Stimulated activated CD4-positive, alpha-beta T cell treated with anti-CD3 and anti-CD28 coated beads, TNF-alpha, amount 100 ng/mL, for 4 hours (primary cell): ENCODE measurements at places on chromosomes 5 and 9.

DNA sequence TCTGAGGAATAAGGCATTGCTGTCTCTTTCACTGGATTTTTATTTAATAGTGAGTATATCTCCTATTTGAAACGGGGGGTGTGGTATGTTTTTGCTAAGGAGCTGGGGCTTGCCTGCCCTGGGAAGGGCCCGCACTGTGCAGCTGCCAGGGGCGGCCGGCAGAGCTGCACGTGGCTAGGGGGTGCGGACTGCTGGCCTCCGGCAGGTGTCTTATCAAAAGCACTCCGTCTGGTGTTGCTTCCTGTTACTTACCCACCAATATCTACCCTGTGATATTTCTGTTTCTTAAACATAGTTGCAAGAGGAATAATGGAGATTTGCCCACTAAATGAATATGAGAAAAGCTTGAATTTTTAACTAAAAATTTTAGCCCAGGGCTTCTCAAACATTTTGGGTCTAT lies 232.0 kb downstream of the IRX1 start:
- no peak for DNase-seq

- no peak for DNase-seq
Measured at GRCh38 chr5:68352166-68352565, 136.6 kb downstream of the PIK3R1 start.

DNA sequence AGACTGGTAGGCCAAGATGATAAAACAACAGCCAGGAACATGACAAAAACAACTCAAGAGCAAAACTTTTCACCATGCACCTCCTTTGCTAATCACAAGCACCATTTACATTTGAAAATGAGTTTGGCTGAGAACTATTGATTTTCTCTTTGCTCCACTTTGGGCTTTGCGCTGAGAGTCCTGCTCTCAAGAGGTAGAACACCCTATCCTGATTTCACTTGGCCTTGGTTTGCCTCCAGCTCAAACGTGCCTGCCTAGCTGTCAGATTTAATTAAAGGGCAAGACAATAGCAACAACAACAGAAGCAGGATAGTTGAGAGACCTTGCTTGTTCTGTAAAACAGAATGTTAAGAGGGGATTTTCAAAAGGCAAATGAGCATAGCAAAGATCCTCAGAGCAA lies 128.2 kb upstream of the ASTN2 start:
- DNase-seq: no peak

DNA sequence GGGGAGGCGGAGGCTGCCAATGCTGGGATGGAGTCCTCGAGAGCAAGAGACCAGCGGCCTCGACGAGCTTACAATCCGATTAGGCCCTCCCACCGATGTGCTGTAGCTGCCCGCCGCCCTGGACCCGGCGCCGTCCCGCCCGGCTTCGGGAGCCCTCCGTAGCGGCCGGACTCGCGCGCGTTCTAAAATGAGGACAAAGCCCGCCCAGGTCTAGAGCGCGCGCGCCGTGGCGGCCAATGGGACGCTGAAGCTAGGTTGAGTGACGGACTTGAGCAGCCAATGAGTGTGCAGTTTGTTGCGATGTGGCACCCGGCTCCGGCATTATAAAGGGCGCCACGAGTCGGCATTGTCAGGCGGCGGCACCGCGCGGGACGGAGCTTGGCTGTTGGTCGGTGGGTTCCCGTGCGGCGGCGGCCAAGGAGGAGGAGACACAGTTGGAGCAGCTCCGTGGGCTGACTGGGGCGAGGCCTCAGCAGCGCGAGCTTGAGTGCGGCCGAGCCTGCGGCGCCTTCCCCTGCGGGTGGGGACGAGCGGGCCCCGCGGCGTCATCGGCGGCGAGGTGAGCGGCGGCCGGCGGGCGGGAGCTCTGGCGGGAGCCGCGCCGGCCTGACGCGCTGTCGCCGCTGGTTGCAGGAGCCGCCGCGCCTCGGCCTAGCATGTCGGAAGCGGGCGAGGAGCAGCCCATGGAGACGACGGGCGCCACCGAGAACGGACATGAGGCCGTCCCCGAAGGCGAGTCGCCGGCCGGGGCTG lies at the start of gene HNRNPAB:
Gene HNRNPAB (plus strand): TSS at position 352 of the 753 bp plus-strand sequence. CDS start 305 bp downstream, at position 657.
- peak; percentile 93 for DNase-seq

DNA sequence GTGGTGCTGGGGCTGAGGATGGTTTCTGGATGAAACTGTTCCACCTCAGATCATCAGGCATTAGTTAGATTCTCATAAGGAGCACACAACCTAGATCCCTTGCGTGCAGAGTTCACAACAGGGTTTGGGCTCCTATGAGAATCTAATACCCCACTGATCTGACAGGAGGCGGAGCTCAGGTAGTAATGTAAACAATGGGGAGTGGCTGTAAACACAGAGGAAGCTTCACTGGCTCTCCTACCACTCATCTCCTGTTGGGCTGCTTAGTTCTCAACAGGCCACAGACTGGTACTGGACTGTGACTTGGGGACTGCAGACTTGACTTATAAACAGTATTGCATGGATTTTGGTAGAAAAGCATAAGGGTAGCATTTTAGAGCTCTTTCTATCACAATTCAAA lies 870.7 kb upstream of the CDH10 start:
- no peak for DNase-seq

- no peak for DNase-seq
Measured at GRCh38 chr9:71096421-71097108, 24.9 kb downstream of the TRPM3 start.

GRCh38 chr9:112111461-112111860 lies 63.6 kb downstream of the SUSD1 start:
- no peak for DNase-seq

DNA sequence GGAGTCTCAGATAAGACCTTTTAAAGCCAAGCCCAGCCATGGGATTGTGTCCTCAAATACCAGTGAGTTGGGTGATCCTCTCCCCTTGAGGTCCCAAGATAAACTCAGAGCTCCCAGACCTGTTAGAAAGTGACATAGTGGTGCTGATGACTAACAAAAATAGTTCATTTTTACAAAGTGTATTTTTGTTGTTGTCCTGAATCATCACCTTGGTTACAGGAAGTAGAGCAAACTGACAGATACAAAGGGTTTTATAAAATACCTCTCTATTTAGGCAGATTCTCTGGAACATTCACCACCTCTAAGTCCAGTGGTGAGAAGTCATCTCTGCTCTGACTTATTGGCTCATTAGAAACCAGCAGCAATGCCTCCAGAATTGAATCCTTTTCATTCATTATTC lies 259.3 kb downstream of the CEMIP2 start:
- DNase-seq: no peak

DNA sequence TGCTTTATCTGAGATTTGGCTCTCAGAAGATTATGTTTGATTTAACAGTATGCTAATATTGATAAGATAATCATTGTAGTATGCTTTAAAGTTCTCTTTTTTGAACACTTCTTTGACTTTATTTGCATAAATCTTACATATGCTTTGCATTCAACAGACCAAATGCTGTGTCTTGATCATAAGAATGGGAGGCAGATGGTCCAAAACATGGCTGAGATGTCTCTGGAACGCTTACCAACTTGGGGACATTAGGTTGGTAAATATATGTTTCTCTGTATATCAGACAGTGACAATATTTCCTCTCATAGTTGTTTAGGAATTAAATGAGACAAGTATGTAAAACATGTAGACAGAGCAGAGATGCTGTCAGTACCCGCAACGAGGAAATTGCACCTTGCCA lies 197.9 kb upstream of the CTNND2 start:
- no peak for DNase-seq

- no peak for DNase-seq
Measured at GRCh38 chr5:3302228-3302627, 293.4 kb upstream of the IRX1 start.

- DNase-seq: no peak
Measured at GRCh38 chr5:5419291-5420210, 2.9 kb upstream of the ICE1 start.

- no peak for DNase-seq
Measured at GRCh38 chr5:139391570-139392323, 2.0 kb upstream of the MZB1 start.

DNA sequence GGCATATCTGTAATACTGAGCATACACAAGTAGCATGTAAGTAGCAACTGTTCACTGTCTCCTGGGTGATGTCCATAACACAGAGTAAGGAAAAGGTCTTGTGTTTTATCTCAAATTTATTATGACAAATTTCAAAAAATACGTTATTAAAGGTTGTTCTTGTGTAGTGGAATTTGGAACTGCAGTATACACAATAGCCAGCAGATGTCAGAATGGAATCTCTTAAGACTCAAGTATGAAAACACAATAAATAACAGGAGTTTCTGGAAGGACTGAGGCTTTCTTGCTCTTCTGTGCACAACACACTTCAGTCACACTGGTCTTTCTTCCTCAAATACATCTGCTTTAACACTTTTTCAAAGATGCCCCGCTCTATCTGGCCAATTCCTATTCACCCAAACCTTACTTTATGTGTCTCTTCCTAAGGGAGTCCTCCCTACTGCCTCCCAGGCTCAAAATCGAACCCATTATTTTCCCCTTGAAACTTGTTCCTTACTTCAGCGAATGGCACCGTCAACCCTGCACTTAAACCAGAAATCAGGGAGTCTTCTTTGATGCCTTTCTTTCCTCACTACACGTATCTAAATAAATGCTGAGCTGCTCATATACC lies 6.5 kb upstream of the FBXO10 start:
- DNase-seq: no peak

- no peak for DNase-seq
Measured at GRCh38 chr9:105157171-105157583, 87.3 kb upstream of the SLC44A1 start.

DNA sequence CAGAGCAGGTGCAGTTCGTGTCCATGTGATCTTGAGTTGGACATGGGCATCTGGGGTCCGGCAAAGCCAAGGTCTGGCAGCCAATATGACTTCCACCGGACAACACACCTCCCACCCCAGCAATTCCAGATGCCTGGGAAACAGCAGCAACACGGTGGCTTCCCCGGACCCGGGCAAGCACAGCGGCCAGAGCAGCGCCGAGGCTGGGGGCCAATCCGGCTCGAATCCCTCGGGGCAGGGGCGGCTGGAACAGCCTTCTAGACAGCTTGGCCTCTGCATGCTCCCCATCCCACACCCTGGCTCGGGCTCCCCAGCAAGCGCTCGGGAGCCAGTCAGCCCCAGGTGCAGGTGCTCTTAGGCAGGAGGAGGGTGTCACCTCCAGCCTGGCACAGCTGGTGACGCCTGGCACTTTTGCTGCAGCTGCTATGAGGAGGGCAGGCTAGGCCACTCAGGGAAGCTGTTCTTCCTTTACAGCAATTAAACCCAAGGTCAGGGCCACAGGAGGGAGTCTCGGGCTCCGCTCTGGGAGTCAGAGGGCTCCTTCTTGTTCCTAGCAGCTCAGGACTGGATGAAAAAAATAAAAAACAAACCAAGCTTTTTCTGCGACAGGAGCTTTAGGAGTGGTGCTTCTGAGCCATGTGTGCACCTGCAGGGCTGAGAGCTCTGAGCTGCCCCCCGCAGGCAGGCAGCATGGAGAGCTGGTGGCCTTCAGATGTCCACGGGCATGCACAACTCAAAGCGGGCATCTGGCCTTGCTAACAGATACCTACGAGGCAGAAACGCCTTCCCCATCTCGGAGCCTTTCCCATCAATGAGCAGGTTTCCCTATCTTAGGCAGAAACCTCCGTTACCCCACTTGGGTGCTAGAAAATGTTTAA lies 28.2 kb downstream of the DBH start:
- DNase-seq: no peak

DNA sequence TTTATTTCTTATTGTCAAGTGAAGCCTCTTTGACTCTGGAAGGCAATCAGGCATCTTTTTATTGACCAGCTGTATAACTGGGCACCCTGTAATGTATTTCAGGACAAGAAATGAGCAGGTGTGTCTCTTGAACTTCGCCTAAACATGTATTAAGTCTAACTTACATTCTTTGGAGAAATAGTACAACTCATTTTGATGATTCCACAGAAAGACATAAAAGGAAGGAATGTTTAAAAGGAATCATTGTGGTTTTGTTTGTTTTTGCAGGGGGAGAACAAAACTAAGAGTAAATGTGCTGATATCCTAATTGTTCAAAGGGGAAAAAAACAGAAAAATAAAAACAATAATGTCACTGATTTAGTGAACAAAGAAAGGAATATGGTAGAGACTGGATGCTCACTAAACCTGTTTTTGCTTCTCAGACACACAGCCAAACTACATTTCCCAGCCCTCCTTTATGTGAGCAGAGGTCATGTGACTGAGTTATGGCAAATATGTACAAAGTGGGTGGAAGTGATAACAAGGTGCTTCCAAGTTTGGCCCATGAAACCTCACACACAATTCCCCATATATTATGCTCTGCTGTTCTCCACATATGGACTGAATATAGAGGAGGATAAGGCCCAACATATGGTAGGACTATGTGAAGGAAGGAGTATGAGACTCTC lies 150.6 kb upstream of the ACOT12 start:
- DNase-seq: no peak

DNA sequence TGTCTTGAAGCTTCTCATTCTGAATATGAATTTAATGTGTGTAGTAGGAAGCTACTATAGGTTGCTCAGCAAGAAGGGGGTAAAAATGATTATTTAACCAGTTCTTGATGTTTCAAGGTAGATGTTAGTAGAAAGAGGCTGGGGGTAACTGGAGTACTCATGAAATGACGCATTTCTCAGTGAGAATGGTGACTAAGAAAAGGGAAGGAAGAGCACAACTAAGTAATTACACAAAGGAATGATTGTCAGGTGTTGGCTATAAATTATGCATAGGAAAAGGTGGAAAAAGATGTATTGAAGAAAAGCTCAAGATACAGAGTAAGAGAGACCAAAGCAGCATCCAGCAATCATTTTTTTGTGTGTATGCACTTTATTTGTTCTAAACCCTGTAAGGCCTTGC lies 1.4 kb upstream of the PSIP1 start:
- DNase-seq: no peak

DNA sequence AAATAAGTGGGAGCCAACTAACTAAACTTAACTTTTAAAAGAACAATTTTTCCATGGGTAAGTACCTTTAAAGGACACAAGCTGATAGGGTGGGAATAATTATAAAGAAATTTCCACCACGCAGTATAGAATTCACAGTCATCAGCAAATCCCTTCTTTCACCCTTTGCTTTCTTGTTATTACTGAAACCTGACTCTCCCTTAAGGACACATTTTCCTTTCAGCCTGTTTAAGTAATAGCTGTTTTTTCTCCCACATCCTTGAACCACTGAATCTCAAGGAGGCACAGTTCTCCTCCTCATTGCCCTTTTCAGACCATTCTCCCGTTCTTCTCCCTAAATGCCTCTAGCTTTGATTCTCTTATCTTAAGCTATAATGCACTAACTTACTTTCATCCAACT lies 6.3 kb downstream of the C5orf15 start:
- DNase-seq: no peak

GRCh38 chr5:154456540-154456939 lies 10.7 kb downstream of the SAP30L start:
- no peak for DNase-seq

GRCh38 chr9:134689321-134690181 lies 47.9 kb downstream of the COL5A1 start:
- no peak for DNase-seq

GRCh38 chr9:101130054-101130453 lies 101.5 kb downstream of the PLPPR1 start:
- no peak for DNase-seq
